GM03348 (cell line): ENCODE measurements at places on chromosomes 11 and 22.
A peak's percentile ranks its signal among the peaks of the same experiment; 100 is the strongest.

GRCh38 chr11:111633756-111634362 is 31.6 kb downstream of the SIK2 start:
- peak; percentile 11 for DNase-seq

DNA sequence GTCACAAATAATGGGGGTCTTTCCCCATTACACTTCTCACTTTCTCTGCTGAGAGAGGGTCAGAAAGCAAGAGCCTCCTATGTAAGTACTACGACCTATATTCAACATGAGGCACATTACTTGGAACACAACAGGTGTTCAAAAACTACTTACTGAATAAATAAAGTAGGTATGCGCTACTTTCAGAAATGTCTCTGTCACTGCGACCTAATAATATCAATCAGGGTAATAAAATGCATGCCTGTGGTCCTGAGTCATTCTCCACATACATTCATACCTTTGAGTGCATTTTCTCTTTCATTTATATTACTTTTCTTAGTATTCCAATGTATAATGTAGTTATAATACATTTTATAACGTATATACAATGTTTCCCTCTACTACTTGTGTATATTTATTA is 838.9 kb downstream of the DLG2 start:
- DNase-seq = no peak

DNA sequence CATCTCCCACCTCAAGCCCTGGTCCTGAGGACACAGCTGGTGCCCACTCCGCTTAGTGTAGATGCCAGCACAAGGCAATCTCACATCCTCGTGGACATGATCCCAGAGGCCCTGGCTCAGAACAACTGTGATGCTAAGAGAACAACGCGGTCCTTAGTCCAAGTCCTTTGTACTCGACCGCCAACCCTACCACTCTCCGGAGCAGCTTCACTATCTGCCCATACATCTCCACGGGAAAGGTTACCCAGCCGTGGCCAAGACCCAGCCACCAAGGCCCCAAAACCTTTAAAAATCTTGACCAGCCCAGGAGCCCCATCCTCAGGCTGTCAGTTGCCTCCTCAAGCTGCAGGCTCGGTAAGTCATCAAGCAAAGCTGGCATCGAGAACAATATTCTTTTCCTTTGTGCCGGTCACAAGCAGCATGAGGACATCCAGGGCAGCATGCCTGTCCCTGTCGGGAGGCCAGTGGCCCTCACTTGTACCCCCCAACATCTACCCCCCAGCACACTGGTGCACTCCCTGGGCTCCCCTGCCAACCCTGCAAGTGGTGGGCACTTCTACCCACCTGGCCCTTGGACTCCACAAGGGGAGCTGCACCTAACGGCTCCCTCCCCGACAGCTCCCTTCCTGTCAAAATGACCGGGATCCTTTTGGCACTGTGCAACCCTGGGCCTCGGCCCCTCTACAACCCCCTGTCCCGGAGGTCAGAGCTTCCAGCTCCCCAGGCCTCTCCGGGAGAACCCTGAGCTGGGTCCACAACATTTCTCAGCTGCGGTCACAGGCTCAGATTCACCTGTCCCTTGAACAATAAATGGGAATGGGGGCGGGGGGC is 2.5 kb downstream of the OSBPL5 start:
- DNase-seq = no peak

- DNase-seq = no peak
These were observed 83.5 kb upstream of the WNT7B start for GRCh38 chr22:46060292-46061123.

GRCh38 chr11:118322721-118323120 is 18.2 kb downstream of the CD3E start:
- DNase-seq = no peak
